Endodermal cell (in vitro differentiated cells): ENCODE measurements at places on chromosomes 5 and 9. TPM values are rescaled to one million over a fixed set of nuclear protein-coding genes. Genes with fewer than 3 reads are reported as not detected.

DNA sequence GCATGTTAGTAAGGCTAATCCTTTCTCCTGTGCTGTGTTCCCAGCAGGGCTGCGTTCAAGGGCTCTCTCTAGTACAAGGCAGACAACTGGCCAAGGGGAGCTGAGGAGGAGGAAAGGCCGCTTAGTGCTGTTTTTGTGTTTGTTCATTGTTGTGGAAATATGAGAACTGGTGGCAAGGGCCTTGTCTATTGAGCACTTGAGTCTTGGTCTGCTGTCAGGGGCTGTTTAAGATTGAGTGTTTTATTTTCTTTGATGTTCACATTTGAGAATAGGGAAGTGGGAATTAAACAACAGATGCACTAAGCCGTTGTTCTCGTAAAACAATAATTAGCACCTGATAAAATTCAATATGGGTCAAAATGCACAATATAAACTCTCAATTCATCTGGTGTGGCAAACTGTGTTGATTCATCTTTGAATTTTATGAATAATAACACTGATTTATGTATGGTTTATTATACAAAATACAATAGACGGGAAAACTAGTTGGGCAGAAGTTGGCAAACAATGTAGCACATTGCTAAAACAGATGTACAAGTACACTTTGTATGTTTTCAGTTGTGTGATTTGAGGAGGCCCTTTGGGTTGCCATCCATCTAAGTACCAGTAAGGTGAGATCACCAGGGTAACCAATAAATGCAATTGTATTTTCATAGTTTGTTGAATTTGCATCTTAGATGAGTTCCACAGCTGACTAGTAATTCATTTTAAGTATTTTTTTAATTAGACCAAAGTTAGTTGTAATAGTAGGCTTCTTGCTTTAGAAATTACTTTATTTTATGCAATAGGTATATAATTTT is 97.6 kb upstream of the GRHPR start:
- H3K27ac ChIP-seq = peak overlapping the region; percentile 95
- DNase-seq = no peak
- no peaks in the 10 kb centered on the region for H3K36me3 ChIP-seq
- no peaks in the 10 kb centered on the region for H3K4me1 ChIP-seq
- H3K27me3 ChIP-seq = no peaks in the 10 kb centered on the region

- no peaks in the 10 kb centered on the region for H3K27me3 ChIP-seq
- H3K36me3 ChIP-seq = no peaks in the 10 kb centered on the region
- H3K4me3 ChIP-seq = no peak overlapping the region
- DNase-seq = peak; percentile 64
- peaks cover 9% of the 10 kb centered on the region for H3K4me1 ChIP-seq
- no peak overlapping the region for H3K27ac ChIP-seq
Observed at GRCh38 chr5:142783601-142784341, 13.6 kb downstream of the ARHGAP26 start.

Gene SPATA31E1
- total RNA-seq = not detected in 3 replicates

Gene NUTM2F
- not detected in 3 replicates for total RNA-seq

Gene SLC4A9
- 0.84 to 1.4 TPM (median 1.1 TPM) in 3 replicates for total RNA-seq

Gene LRRTM2
- total RNA-seq = not detected in 2 replicates

Gene CCDC69
- total RNA-seq = 4.8 and 6.4 TPM in 2 replicates
